GF-D8 (cell line): ENCODE measurements at places on chromosomes 2 and 18.

- DNase-seq: no peak
These were observed 22.2 kb downstream of the LYG1 start for GRCh38 chr2:99278793-99279291.

GRCh38 chr2:25483607-25484266, 142.0 kb upstream of the DNMT3A start:
- peak; percentile 92 for DNase-seq

- no peak for DNase-seq
These were observed 108.9 kb downstream of the TAF4B start for GRCh38 chr18:26335156-26335555.

- peak; percentile 70 for DNase-seq
These were observed 1.9 kb downstream of the CABLES1 start for GRCh38 chr18:23137097-23137635.

- no peak for DNase-seq
These were observed 36.0 kb downstream of the SLC66A2 start for GRCh38 chr18:79915161-79916127.

DNA sequence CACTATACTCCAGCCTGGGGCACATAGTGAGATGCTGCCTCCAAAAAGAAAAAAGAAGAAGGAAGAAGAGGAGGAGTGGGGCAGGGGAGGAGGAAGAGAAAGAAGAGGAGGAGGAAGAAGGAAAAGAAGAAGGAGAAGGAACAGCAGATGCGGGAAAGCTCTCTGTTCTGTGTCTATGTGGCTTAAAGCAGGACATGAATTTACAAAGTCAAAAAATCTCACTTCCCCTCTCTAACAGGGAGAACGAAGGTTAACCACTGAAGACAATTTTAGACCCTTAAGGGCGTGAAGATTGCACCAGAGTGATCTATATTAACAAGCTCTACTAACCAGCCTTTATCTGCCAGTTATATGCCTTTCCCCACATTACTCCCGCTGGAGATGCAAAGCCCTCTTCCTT, 258.9 kb downstream of the METTL4 start:
- DNase-seq: no peak

DNA sequence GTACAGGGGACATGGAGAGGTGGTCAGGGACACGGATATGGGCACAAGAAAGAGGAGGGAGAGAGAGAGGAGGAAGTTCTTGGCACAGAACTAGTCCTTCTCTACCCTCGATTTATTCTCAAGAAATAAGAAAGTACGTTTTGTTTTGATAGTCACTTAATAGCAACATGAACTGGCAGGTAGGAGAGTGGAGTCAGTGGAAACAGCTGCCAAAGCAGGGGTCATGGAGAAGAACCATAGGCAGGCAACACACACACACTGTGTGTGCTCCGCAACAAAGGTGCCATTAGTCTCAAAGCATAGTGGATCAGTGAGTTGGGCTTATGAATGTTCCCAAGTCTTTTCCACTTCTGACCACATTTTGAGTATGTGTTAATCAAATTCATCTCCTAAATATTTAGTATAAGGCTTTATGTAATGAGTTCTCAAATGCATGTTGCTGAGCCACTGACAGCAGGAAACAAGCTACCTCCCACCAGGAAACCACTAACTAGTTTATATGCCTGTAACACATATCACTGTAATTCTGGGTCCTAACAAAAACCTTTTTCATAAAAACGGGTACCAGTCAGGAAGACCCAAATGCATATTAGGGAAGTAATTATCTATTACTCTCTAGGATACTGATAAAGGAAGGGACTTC, 41.1 kb downstream of the IWS1 start:
- peak; percentile 76 for DNase-seq

GRCh38 chr2:9002637-9003365, 683 bp downstream of the MBOAT2 start:
- DNase-seq: no peak

- no peak for DNase-seq
These were observed 63.3 kb downstream of the BOD1L2 start for GRCh38 chr18:57210107-57210715.

- DNase-seq: no peak
These were observed 112.7 kb downstream of the GBX2 start for GRCh38 chr2:236055471-236055870.

DNA sequence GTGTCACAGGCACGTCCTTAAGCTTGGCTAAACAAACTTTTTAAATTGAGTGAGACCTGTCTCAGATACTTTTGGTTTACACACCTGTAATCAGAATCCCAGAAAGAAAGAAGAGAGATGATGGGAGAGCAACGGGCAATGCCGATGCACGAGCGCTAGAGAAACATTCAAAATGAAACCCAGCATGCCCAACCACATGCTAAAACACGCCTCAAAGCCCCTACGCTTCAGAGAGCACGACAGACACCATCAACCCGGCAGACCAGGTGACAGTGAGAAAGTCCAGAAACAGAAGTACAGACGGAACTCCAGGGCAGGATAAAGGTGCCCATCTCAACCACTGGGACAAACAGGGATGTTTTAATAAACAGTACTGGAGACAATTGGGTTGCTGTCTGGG, 85.5 kb downstream of the HDAC4 start:
- no peak for DNase-seq

DNA sequence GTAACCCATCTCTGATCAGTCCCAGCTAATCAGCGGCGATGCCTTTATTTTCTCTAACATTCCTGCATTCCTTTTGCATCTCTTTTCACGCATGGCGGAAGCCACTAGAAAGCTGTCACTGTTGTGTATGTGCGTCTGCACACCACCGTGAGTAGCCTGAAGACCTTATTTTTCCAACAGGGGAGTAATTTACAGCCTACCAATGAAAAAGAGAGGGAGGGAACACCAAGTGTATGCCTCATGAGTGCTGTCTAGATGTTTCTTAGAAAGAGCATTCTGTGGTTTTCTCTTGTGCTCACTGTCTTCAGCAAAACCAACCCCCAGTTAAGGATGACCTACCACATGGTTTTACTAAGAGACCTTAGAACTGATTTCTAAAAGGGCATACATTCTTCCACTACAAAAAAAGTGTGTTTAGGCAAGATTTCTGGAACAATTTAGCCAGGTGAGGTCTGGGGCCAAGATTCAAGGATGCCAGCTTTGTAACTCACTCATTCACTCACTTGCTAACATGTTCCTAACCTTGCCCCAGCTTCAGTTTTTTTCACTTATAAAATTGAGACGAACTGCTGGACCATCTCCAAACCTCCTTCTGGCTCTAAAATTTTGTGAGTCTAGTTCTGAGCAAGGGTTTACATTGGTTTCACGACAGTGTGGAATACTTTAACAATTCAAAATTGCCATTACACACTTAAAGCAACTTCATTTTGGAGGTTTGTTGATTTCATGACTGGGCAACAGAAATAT, 51.4 kb downstream of the BCL2 start:
- DNase-seq: no peak

- DNase-seq: no peak
These were observed 12.6 kb upstream of the SFXN5 start for GRCh38 chr2:73083886-73084800.

DNA sequence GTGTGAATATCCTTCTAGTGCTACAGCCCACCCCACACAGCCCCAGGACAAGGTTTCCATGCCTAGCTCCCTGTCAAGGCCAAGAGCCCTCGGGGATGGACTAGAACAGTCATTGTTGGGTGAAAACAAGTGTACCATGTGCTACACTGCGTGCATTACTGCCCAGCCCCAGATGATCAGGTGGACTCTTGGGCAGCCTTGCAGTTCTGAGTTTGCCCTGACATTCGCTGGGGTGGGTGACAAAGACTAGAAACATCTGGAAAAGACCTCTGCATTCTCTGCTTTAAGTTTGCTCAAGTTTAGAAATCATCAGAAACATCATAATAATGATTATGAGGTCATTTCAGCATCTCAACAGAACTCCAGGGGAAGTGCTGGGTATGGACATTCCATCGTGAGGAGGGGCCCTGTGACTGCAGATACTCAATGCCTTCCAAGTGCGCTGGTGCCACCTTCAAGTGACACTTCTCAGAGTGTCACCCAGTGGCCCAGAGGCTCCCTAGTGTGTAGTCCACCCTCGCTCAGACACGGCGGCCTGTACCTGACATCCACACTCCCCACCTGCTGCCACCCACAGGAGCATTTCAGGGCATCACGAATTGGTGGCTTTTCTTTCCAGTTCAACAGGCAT, 5.3 kb upstream of the PXDN start:
- DNase-seq: no peak

DNA sequence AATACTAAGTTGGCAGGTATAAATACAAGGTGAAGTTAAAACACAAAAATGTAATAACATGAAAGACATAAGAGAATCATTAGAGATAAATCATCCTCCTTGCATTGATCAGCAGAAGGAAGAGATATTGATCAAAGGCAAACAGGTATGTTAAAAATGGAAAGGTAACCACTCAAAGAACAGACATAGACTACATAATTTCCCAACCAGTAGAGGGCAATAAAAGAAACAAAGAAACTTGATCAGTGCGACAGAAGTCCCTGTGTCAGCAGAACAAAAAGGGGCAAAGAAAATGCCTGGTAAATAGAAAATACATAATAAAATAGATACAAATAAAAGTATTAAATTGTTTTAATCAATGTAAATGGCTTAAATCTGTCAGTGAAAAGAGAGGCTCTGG, 53.6 kb downstream of the FAM228A start:
- DNase-seq: no peak

DNA sequence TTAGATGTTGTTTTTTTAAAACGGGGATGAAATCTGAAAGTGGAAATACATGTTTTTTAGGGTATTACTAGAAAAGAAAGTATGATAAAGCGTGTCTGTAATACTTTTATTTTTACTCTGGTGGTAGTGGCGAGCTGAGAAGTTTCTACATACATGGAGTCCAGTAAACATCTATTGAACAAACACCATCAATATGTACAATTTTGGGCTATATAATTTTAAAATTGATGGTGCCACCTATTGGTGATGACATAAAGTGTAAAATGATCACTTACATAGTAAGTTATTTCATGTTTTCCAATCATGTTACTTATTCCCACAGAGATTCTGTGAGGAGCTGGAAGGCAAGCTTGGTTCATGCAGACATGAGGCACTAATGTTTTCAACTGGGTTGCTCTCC, 31.5 kb upstream of the NFE2L2 start:
- peak; percentile 38 for DNase-seq

DNA sequence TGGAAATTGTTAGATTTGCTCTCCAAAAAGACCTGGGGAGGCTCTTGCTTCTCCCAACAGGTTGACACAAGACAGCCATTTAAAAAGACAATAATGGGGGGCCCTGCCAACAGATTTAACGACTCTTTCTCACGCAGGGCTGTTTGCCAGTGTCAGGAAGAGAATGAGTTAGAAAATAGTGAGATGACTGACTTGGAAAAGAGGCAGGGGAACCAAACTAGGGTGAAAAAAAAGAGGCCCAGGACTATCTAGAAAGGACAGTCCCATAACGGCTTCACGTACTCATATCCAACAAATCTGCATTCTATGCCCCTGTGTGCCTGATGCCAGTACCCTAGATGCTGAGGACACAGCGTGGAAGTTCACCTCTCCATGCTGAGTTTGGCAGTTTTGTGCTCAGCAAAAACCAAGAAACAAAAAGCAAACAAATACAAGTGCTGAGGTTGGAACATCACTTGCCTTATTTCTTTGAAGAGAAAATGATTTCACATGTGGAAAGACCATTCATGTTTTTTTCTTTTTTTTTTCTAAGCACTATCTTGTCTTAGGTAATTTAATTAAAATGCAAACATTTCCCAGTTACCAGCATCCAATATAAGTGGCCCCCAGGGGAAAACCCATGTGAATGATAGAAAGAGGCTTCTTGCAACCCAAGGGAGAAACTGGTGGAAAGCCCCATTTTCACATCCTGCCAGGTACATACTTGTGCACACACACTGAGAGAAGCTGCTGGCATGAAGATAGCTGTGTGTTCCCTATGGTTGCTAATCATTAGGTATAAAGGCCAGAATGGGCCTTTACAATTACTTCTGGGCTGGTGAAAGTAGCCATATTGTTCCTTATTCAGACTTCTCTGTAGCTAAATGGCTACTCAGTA, 10.6 kb upstream of the WIPF1 start:
- DNase-seq: no peak

GRCh38 chr2:152400607-152401214, 65.7 kb downstream of the FMNL2 start:
- DNase-seq: no peak

DNA sequence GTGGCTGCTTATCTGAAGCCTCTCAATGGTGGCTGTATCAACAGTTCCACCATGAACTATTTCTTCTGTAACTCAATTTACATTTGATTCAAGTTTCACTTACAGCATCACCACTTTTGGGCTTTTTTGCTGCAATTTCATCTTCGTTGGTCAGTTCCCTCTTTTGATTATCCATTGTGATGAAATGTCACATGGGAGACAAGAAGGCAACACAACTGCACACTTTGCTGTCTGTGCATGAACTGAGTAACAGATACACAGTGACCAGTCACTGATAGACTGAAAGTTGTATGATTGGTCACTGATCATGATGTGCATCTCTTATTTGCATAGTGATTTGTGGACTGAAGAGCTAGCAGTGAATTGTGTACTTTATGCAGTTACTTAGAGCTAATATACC, 130.7 kb upstream of the RNF152 start:
- DNase-seq: no peak

GRCh38 chr2:140621583-140622362, 1509.0 kb downstream of the LRP1B start:
- DNase-seq: no peak

GRCh38 chr2:126041391-126042047, 614.4 kb upstream of the GYPC start:
- no peak for DNase-seq

- no peak for DNase-seq
These were observed 1.1 kb downstream of the EFHD1 start for GRCh38 chr2:232634206-232635150.

GRCh38 chr2:224405841-224406370, 4.0 kb upstream of the FAM124B start:
- DNase-seq: no peak

DNA sequence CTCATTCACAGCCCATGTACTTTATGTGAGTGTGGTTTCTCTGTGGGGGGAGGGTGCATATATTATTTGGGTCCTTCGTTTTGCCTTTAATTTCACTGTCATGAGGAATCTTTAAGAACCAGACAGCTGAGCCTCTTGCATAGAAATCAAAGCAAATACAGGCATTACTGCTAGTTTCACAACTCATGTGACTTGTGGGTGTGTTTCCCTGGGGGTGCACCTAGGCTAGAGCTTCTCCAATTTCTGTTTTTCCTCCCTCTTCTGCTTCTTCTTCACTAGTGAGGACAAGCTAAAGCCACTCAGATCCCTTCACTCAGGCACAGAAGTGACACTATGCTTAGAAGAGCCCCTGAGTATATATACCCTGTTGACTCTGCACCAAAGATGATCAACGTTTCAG, 131.4 kb downstream of the ACOXL start:
- DNase-seq: no peak
